ENCODE measurements at places on chromosomes 2 and 18.
A peak's percentile ranks its signal among the peaks of the same experiment; 100 is the strongest.

- no peak for DNase-seq
These were observed 61.4 kb downstream of the FAM161A start for GRCh38 chr2:61792355-61792890.

DNA sequence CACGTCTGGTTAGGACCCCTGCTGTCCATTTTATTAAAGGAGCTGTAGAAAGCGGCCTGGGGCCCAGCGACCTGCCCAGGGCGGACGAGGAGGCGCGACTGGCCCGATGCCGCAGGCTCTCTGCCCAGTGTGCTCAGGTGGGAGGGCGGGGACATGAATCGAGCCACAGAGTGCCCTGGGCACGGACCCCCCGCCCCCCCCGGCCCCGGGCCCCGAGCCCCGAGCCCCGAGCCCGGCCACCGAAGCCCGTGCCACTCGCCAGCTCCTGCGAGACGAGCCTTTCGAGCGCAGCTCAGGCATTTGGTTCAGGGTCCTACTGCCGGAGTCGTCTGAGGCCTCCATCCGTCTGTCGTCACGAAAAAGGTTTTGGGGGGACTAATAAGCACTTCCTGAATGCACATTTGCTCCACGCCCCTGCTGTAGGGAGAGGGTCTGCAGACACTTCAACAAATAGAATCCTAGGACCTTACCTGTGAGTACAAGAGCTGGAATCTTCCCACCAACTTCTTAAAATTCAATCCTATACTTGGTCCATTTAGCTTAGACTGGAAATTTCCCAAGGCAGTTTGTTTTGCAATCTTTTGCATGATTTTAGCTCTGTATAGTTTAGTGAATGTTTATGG is 602 bp upstream of the ADAM17 start:
- DNase-seq, result no peak

DNA sequence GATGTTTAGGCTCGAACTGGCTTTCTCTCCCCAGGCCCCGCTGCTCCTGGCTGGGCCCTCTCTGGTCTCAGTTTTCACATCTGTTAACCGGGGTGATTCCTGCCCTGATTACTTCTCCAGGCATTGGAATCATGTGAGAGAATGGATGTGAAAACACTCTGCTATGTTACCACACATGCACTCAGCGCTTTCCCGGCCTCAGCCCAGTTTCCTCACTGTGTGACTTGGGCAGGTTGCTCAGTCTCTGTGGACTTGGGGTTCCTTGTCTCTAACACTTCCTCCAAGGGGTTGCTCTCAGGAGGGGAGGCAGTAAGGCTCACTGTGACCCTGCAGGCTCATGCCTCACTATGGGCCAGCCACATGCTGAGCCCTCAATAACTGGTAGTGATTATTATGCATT is 230.4 kb upstream of the HS6ST1 start:
- no peak for DNase-seq

DNA sequence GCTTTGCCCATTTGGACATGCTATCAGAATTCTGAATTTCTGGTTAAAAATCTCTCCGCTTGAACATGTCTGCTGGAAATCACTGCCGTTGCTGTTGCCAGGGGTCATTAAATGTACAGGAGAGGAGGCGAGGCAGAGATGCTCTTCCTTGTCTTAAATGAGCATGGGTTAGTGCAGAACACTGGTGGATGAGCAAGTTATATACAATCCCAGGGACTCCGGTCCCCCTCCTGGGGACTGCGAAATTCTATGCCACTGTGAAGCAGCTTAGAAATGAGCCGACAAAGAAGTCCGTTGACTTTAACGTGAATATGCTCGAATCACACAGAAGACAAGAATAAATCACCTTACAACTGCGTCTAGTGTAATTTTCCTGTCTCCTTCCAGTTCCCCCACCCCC is 95.1 kb upstream of the KLHL14 start:
- no peak for DNase-seq

DNA sequence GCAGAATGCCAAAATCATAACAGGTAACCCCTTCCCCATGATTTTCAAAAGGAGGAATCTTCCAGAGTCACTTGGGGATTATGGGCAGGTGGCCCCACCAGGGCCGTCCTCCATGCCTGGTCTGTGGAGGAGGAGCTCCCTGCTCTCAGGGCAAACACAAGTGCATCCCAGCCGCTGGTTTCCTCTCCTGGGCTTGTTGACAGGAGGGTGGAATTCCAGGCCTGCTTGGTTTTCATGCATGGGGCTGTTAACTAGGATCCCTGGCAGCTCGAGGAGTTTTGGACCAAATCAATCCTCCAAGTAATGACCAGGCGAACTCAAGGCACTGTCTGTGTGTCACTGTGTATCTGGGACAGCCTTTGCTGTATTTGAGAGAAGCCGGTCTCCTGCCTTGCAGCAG is 45.3 kb downstream of the FOSL2 start:
- no peak for DNase-seq

GRCh38 chr2:20172273-20173055 is 52.5 kb downstream of the SDC1 start:
- no peak for DNase-seq

GRCh38 chr18:3055186-3055728 is 42.3 kb upstream of the LPIN2 start:
- DNase-seq, result no peak

DNA sequence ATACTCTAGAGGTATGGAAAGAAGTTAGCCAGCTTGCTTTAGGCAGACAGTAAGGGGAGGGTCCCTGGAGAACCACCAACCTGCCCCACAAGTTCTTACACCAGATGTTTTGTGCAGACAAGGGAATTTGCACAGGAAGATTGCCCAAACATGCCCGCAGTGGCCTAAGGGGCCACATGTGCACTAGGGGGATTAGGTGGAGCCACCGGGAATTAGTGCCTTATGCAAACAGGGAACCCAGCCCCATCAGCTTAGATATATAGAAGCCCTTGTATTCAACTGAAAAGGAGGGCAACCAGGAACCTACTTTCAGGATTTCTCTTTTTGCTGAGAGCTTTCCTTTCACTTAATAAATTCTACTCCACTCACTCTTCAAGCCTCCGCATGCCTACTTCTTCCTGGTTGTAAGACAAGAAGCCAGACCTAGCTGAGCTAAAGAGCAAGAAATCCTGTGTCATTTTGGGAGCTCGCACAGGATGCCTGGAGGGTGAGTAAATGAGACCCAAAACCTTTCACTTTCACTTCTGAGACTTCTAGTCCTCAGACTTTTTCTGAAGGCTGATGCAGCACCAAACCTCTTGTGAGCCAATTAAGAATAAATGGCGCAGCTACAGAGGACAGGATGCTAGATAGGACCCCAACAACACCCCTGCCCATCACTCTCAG is 146.3 kb downstream of the GCA start:
- DNase-seq, result peak; percentile 20

DNA sequence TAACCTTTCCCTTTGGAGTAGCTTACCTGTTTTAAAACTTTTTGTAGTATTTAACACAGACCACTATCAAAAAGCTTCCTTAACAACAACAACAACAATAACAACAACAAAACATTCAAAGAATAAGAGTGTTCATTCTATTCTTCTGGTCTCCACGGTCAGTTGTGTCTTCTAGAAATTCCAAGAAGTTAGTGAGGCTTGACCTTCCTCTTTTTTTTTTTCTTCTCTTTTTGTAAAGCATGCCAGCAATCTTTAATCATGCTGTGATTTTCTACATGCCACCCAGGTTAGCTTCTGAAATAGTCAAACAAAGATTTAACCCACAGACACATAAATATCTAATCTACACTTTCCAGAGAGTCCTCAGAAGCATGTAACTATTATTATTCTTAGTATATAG is 28.4 kb upstream of the KLHL14 start:
- DNase-seq, result no peak

- no peak for DNase-seq
These were observed 313.0 kb upstream of the NRXN1 start for GRCh38 chr2:51344886-51345285.

DNA sequence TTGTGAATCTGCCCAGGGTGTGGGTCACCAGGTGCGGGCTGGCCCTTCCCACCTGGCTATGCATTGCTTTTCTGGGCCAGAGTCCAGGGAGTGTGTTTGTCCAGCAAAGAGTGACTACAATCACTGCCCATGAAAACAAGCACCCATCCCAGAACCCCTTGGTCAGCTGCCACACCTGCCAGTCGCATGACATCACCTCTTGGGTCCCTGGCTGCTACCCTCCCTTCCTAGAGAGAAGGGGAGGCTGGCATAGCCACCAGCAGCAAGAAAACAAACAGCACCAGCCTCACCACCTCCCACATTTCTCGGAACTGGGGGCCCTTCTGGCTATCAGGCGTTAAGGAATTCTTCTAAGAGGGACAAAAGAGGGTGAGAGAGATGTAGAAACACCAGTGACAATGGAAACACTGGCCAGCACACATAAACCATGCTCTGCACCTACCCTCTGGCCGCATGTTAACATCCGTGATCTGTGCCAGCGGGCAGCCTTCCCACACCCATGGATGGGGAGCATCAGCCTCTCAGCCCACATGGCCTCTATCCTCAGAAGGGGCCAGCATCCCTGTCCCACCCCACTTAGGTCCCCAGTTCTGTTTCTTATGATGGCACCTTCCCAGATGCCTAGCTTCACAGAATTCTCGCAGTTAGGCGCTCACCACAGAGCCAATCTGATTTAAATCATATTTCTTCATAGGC is 109.7 kb upstream of the GLI2 start:
- no peak for DNase-seq

DNA sequence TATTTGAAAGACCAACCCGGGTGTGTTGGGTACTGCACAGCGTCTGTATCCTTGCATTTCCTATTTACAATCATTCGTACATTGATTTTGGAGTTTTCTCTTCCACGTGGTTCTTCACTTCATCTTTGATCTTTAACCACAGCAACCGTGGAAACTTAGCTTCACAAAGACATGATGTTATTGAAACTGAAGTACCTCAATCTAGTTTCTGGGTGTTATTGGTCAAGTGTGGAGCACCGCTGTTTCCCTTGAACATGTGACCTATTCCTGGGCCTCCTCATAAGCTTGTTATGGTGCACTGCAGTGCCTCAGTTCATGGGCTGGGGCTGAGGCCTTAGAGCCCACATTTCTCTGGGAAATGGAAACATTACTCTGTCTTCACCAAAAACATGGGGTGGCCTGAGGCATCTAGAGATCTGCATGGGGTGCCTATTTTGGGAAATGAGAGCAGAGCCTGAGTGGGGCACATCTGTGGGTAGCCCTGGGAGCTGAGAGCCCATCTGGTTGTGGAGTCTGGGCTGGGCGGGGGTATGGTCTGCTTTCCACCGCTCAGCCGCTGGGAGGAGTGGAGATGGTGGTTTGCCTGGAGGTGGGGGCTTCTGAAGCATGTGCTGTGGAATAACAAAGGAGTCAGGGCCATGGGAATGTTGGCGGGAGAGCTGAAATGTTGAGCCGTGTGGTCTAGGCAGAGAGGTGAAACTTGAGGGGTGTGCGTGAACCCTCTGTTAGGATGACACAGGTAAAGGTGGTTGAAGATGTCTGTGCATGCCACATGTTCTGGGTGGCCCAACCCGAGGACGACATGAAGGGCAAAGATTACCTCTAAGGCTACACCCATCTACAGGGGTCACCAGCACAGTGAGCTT is 37.4 kb downstream of the ZNF236 start:
- DNase-seq, result peak; percentile 67

- no peak for DNase-seq
These were observed 15.0 kb upstream of the CTDP1 start for GRCh38 chr18:79664525-79665125.

- no peak for DNase-seq
These were observed 976.8 kb downstream of the TMEM182 start for GRCh38 chr2:103738606-103739005.

- no peak for DNase-seq
These were observed 18.7 kb upstream of the SMAD2 start for GRCh38 chr18:47949202-47949601.

- peak; percentile 53 for DNase-seq
These were observed 457.8 kb upstream of the MEX3C start for GRCh38 chr18:51655327-51655698.

DNA sequence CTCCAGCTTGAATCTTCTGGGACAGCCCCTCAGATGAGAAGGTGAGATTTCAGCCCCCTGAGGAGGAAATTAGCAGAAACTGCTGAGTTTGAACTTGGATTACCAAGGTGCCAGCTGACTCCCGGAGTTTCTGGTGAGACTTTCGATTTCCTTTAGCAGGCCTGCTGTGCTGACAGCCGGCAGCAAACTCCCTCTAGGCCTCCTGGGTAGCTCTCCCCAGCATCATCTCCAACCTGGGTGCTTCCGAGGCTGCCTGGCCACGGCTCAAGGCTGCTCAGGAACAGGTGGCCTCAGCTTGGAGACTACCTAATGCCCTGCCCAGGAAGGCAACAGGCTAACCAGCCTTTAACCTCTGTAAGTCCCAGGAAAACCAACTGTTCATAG is 16.5 kb downstream of the SDC1 start:
- no peak for DNase-seq

GRCh38 chr2:236061899-236062298 is 106.3 kb downstream of the GBX2 start:
- DNase-seq, result no peak

DNA sequence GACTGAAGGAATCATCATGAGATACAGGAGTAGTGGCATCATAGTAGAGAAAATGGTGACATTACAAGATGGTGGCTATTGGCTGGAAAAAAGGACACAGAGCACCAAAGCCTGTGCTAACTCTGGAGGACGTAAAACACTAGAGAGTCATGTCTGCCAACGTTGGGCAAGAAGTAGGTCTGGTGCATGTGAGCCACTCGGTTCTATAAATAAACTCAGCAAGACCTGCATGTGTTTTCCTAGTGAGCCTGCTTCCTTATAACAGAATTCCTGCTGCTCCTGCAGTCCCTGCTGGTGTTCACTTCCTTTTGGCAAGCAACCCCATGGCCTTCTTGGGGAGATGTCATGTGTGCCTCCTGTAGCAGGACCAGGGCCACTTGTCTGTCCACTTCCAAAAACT is 325.2 kb downstream of the OSR1 start:
- DNase-seq, result no peak

GRCh38 chr2:196182439-196183171 is 11.2 kb upstream of the STK17B start:
- peak; percentile 55 for DNase-seq

DNA sequence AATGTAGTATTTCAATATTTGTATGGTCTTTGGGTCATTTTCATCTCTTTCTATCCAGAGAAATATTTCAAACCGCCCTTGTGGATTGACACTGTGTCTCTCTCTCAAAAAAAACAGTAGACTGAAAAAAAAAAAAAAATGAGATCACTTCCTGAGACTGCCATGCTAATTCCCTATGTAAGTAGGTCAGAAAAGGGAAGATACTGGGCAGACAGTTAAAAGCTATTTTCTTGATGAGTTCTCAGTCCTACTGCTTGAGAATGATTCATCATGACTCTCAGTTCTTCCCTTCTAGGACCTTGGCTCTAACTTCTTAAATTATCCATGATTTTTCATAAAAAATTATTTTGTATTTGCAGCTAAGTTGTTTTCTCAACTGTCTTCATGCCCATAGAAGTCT is 672.3 kb upstream of the REG3G start:
- DNase-seq, result no peak

GRCh38 chr18:26653943-26654615 is 105.7 kb upstream of the KCTD1 start:
- DNase-seq, result no peak

Measured in GM10248 (cell line).